ENCODE measurements at places on chromosomes 6 and 20.

DNA sequence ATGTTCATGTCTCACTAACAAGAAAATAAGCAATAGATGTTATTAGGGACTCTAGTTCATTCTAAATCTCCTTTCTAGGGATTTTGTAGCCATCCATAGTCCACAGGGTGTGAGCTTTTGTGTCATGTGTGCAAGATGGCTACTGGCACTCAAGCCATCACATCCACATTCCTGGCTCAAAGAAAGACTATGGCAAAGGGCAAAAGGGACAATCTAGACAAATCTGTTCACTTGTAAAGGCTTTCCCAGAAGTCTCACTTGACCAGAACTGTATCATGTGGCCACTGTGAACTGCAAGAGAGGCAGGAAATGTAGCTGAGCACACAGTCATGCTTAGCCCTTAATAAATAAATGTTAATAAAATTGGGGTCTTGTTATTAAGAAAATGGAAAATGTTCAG lies 212.6 kb upstream of the EXOC2 start:
- no peaks in the 10 kb centered on the region for H3K27me3 ChIP-seq
- no peak for DNase-seq
- no peak overlapping the region for H3K4me3 ChIP-seq
- H3K27ac ChIP-seq, result no peak overlapping the region
- H3K4me1 ChIP-seq, result no peaks in the 10 kb centered on the region

DNA sequence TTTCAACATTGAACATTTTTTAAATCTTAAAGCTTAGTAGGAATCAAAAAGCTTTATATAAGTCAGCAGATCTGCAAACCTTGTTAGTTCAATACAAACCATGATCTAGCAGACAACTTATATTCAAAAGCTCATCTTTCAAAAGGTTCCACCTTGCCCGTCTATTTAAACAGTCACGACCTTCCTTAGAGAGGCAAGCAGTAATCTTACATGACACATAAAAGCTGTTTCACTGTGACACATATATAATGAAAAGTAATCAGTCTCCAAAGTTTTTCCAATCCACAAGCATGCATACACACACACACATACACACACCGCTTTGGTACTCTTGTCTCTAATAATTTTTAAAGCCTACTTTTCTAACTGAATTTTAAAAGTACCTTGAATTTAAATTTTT lies 12.9 kb downstream of the SOD2 start:
- no peak overlapping the region for H3K4me3 ChIP-seq
- DNase-seq, result no peak
- H3K36me3 ChIP-seq, result peaks cover 3% of the 10 kb centered on the region
- no peaks in the 10 kb centered on the region for H3K4me1 ChIP-seq

- no peak for DNase-seq
- H3K36me3 ChIP-seq, result no peaks in the 10 kb centered on the region
- H3K27me3 ChIP-seq, result no peaks in the 10 kb centered on the region
- no peaks in the 10 kb centered on the region for H3K4me1 ChIP-seq
- H3K4me3 ChIP-seq, result no peak overlapping the region
Measured at GRCh38 chr6:142242269-142242668, 59.5 kb upstream of the ADGRG6 start.

GRCh38 chr6:146154197-146154596 lies 125.3 kb downstream of the GRM1 start:
- H3K36me3 ChIP-seq, result no peaks in the 10 kb centered on the region
- peaks cover 5% of the 10 kb centered on the region for H3K4me1 ChIP-seq
- DNase-seq, result peak; percentile 23
- H3K27me3 ChIP-seq, result no peaks in the 10 kb centered on the region
- no peak overlapping the region for H3K4me3 ChIP-seq

DNA sequence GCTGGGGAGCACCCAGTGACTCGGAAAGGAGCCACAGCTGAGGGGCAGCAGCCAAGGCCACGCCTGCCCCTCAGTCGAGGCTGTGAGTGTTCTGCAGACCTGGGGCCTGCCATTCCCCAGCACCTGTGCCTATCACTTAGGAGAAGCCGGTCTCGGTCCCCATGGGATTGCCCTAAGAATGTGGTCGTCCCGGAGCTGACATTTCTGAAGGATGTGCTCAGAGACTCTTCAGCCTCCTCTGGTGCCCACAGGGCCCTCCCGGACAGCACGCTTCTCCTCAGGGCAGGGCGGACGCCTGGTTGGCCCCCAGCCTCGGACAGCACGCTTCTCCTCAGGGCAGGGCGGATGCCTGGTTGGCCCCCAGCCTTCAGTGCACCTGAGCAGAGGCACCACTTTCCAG lies 223.9 kb downstream of the ERMARD start:
- H3K36me3 ChIP-seq, result no peaks in the 10 kb centered on the region
- DNase-seq, result no peak
- H3K27me3 ChIP-seq, result no peaks in the 10 kb centered on the region
- H3K4me3 ChIP-seq, result no peak overlapping the region
- H3K4me1 ChIP-seq, result no peaks in the 10 kb centered on the region
- no peak overlapping the region for H3K27ac ChIP-seq

DNA sequence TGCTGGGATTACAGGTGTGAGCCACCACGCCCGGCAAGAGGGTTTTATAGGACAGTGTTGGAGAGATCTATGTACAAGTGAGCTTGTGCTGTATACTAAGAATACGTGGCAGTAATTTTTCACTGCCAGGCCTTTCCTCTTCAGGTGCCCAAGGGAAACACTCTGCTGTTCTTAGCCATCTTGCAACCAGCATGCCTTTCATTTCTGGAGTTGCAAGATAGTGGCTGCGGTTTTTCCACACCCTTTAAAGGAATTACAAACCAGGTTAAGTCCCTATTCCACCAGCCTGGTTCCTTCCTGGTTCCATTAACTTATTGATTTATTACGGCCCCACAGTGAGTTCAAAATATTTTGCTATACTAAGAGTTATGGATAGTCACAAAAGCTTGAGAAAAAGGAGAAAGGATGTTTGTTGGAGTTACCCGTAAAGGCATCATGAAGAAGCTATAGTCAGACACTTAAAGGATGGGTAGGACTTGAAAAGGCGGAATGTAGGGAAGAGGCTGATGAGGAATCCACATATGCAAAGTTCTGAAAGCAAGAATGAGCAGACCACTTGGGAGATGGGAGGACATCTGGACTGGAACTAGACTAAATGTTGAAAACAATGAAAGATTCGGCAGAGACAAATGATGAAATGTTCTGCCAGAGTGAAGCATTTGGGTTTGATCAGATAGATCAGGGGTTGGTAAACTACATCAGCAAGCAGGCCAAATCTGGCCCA lies 61.4 kb upstream of the ASIP start:
- H3K27me3 ChIP-seq, result no peaks in the 10 kb centered on the region
- no peak overlapping the region for H3K4me3 ChIP-seq
- H3K27ac ChIP-seq, result no peak overlapping the region
- no peaks in the 10 kb centered on the region for H3K4me1 ChIP-seq

GRCh38 chr20:55014766-55015165 lies 539.4 kb downstream of the DOK5 start:
- H3K4me1 ChIP-seq, result no peaks in the 10 kb centered on the region
- H3K27me3 ChIP-seq, result no peaks in the 10 kb centered on the region
- H3K27ac ChIP-seq, result no peak overlapping the region
- no peak overlapping the region for H3K4me3 ChIP-seq
- no peaks in the 10 kb centered on the region for H3K36me3 ChIP-seq
- DNase-seq, result no peak

GRCh38 chr6:44432726-44433125 lies 45.2 kb downstream of the CDC5L start:
- no peaks in the 10 kb centered on the region for H3K27me3 ChIP-seq
- no peak overlapping the region for H3K27ac ChIP-seq
- no peak for DNase-seq
- H3K36me3 ChIP-seq, result no peaks in the 10 kb centered on the region

GRCh38 chr6:43436577-43437282 lies 9.4 kb downstream of the ABCC10 start:
- no peaks in the 10 kb centered on the region for H3K36me3 ChIP-seq
- no peaks in the 10 kb centered on the region for H3K4me1 ChIP-seq
- H3K27ac ChIP-seq, result no peak overlapping the region
- no peaks in the 10 kb centered on the region for H3K27me3 ChIP-seq

GRCh38 chr20:1033751-1034414 lies 31.8 kb upstream of the RSPO4 start:
- no peaks in the 10 kb centered on the region for H3K36me3 ChIP-seq
- H3K4me3 ChIP-seq, result no peak overlapping the region
- DNase-seq, result no peak
- no peak overlapping the region for H3K27ac ChIP-seq

DNA sequence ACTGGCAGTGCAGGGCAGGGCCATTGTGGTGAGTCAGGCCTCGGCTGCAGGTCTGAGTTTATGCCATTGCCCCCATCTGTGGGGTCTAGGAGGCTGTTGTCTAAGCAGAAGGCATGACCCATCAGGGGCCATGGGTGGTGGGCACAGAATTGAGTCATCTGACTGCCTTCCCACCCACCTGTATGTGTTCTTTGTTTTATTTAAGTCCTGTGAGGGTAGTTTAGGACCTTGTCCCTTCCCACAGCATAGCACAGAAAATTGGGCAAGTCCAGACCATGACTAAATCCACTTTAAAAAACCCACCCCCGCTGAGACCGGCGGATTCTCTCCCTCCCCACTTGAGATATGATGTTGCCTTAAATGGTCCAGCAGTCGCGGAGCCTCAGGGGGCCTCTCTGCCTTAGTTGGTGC lies 40.3 kb downstream of the ERMARD start:
- H3K36me3 ChIP-seq, result no peaks in the 10 kb centered on the region
- H3K4me3 ChIP-seq, result no peak overlapping the region
- no peaks in the 10 kb centered on the region for H3K27me3 ChIP-seq
- no peak overlapping the region for H3K27ac ChIP-seq
- no peaks in the 10 kb centered on the region for H3K4me1 ChIP-seq

- no peak overlapping the region for H3K4me3 ChIP-seq
- no peaks in the 10 kb centered on the region for H3K27me3 ChIP-seq
- DNase-seq, result no peak
- no peaks in the 10 kb centered on the region for H3K36me3 ChIP-seq
- no peak overlapping the region for H3K27ac ChIP-seq
Measured at GRCh38 chr20:19785173-19785982, 27.3 kb downstream of the RIN2 start.

DNA sequence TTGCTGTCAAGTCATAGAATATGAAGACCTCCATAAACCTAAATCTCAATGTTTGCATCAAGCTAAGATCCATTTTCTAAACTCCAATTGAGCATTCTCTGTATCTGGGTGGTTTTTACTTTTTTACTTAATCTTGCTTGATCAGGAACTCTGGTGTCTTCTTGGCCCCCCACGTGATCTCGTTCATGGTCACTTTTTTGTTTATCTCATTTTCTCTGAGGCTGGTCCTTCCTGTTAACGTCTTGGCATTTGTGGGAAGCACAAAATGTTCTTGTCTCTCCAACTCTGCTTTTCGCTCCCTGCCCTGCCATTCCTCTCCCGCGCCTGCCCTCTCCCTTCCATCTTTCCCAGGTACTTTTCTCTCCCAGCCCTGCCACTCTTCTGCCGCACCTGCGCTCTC lies 14.0 kb upstream of the MAPRE1 start:
- DNase-seq, result no peak
- H3K27ac ChIP-seq, result no peak overlapping the region
- no peak overlapping the region for H3K4me3 ChIP-seq

GRCh38 chr20:45163083-45163803 lies 11.5 kb upstream of the PI3 start:
- no peaks in the 10 kb centered on the region for H3K36me3 ChIP-seq
- no peak overlapping the region for H3K27ac ChIP-seq
- no peak for DNase-seq
- H3K27me3 ChIP-seq, result no peaks in the 10 kb centered on the region

DNA sequence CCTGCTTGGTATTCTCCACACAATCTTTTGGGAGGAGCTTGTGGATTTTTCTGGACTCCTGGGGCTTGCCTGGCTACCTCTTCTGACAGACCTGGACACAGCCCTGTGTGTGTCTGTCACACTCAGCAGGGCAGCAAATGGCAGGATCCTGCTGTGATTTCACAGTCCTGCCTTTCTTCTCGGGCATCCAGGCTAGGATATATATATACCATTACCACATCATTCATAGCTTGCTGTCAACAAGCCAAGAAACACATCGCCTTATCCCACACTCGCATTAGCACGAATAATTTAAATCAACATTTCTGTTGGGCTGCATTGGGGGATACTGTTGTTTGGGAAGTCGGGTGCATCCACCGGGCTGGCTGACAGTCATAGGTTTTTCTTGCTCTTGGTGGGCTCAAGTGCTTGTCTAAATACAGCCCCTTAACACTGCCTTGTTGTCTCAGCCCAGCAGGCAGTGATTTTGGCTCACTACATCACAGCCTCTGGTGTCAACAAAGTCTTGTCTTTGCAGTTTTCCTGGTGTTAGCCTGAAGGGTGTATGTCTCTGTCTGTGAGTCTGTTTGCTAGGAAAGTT lies 154.9 kb upstream of the FERMT1 start:
- no peak overlapping the region for H3K27ac ChIP-seq
- H3K4me1 ChIP-seq, result 0 out of 2 replicates have a peak, but pooled peaks cover 2% of the 10 kb centered on the region
- no peaks in the 10 kb centered on the region for H3K27me3 ChIP-seq
- H3K4me3 ChIP-seq, result no peak overlapping the region
- no peak for DNase-seq

DNA sequence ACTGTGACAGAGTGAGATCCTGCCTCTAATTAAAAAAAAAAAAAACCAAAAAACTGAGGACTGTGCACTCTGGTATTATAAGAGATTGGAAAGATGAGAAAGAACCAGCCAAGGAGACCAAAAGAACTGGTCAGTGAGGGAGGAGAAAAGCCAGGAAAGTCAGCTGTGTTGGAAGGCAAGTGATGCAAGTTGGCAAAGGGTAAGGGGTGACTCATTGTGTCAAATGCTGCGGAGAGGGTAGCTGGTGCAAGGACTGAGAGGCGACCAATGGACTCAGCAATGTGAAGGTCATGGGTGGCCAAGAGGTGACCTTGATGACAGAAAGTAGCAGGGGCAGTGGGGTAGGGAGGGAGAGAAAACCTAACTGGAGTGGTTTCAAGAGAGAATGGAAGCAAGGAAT lies 27.4 kb upstream of the LRRN4 start:
- no peak overlapping the region for H3K4me3 ChIP-seq
- DNase-seq, result no peak
- H3K36me3 ChIP-seq, result 0 out of 2 replicates have a peak, but pooled peaks cover 4% of the 10 kb centered on the region
- no peaks in the 10 kb centered on the region for H3K4me1 ChIP-seq
- H3K27ac ChIP-seq, result no peak overlapping the region

DNA sequence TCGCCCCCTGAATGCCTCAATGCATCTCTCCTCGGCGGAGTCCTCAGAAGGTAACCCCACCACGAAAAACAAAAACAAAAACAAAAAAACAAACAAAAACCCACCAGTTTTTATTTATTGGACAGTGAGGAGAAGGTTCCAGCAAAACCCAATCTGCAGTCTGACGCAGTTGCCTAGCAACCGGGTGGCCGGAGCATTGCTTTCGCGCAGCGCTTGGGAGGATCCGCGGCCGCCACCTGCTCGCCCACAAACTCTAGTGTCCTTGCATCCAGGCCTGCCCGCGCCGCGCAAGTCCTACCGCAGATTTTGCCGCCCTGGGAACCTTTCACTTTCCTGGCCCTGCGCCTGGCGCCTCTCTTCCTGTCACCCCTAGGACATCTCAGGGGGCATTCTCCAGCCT lies 17.6 kb downstream of the TFAP2B start:
- H3K4me3 ChIP-seq, result no peak overlapping the region
- H3K27ac ChIP-seq, result no peak overlapping the region
- no peaks in the 10 kb centered on the region for H3K36me3 ChIP-seq
- no peak for DNase-seq

Measured in MM.1S (cell line).